ENCODE measurements at places on chromosomes 13 and 19.

- peak; percentile 97 for DNase-seq
Observed at GRCh38 chr13:106471957-106472543, 63.4 kb downstream of the EFNB2 start.

- no peak for DNase-seq
Observed at GRCh38 chr13:21884965-21885567, 214.2 kb downstream of the FGF9 start.

DNA sequence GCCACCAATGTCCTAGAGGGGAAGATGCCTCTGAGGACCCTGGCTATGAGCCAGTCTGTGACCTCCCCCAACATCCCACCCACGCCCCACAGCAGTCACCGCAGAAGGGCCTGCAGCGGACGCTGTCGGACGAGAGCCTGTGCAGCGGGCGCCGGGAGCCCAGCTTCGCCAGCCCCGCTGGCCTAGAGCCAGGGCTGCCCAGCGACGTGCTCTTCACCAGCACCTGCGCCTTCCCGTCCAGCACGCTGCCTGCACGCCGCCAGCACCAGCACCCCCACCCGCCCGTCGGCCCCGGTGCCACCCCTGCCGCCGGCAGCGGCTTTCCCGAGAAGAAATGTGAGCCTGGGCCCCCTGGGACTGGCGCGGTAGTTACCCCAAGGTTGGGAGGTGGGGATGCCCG is 30.6 kb downstream of the DPF1 start:
- DNase-seq = no peak

GRCh38 chr13:26705536-26705935 is 55.0 kb downstream of the GPR12 start:
- no peak for DNase-seq

DNA sequence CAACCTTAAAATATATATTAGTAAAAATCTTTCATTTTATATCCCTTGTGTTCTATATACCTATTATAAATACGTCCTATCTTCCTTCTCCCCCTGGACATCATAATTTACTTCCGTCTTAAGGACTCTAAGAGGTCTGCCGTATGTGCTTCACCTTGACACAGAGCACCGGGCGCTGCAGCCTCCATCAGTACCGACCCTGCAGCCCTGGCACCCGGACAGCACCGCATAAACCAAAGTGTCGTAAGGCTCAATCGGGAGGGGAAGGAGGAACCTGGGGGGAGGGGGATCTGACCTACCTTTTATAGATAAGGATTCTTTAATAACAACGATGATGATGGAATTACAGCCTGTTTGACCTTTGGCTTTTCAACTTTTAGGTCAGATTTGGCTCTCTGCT is 44.0 kb downstream of the EFNB2 start:
- DNase-seq = no peak

DNA sequence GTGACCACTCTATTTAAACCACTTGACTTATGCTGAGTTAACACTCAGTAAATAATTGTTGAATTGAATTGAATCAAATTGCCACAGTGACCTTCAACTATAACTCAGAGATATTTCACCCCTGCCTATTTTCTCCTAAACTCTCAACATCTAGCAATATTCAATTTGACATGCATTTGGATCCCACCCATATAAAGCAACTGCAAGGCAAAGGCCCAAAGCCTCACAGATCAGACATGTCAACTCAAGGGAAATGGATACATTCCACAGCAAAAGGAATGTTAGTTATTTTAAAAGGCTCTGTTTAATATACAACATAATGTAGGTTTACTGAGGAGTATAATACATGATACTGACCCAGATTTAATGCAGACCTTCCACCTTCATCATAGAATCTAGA is 107.4 kb downstream of the KCTD12 start:
- DNase-seq = no peak

DNA sequence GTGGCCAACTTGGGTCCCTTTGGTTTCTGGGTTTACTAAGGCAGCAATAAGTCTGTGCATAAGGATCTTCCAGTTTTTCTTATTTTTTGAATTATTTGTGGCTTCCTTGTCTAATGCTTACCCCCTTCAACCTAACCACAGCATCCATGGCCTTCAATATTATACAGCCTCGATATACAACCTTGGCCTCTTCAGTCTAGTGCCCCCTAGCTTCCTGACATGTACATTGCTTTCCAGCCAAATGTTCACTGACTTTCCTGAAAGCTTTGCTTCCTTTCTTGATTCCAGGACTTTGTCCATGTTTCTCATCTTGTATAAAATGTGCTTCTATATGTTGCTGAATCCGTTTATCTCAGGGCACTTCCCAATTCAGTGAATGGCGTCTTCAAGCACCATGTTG is 310.1 kb downstream of the OLFM4 start:
- no peak for DNase-seq
